Hematopoietic multipotent progenitor cell treated with erythropoietin and hydrocortisone succinate and interleukin-3 and kit ligand, for 4 days (in vitro differentiated cells): ENCODE measurements at places on chromosomes 5 and 9.

GRCh38 chr9:134724912-134725604 is 83.5 kb downstream of the COL5A1 start:
- DNase-seq = no peak

GRCh38 chr5:66959653-66960052 is 236.9 kb downstream of the CD180 start:
- no peak for DNase-seq

DNA sequence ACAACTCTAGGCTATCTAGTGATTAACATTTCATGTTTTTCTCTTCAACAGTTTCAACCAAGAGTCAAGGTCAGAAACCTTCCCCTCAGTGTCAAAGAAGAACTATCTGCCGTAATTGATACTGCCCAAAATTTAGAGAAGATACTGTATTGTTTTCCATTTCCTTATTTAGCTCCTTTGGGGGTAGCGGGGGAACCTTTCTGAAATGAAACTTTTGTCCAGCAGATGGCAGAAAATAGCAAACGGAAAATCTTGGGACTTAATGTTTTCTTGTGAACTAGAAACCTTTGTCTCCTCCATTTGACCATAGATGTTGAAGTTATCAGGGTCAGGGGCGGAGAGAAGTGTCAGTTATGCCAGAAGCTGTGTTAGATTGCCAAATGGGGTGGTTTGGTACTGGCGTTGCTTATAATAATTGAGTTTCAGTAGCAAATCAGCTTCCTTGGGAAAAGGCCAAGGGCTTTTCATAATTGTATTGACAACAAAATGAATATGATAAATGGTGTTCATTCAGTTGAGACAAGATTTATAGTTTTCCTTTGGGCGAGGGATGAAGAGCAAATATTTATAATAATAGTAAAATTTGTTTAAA is 101.7 kb upstream of the TLX3 start:
- peak; percentile 88 for DNase-seq

DNA sequence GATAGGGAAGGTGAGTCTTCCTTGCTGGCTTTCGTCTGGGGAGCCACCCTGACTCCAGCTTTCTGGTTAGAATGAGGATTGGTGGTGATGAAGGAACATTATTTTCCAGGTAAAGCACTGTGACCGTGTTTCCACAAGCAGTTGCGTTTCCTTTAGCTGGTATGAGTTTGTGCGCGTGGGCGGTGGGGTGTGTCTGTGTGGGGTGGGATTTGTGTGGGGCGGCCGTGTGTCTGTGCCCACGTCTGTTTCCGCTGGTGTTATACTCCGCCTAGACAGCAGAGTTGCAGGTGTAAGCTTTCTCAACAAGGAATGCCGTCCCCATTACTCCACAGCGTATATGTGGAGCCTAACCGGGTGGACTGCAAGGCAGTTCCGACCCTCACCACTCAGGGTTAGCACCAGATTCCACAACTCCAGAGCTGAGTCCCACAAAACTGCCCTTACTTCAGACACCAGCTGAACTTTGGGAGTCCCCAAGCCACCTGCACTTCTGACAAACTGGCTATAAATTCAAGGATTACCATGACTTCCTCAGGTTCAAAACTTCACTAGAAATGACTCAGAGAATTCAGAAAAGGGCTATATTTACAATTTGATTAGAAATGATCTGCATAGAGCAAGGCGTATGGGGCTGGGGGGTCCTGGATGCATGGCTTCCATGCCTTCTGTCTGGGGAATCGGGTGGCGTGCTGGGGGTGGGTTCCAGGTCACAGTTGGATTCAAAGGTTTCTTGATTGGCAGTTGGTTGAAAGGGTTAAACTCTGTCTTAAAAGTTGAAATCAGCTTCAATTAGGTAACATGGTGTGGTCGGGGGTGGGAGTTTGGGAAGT is 29.8 kb downstream of the PROP1 start:
- DNase-seq = no peak

GRCh38 chr5:131277447-131277846 is 13.6 kb downstream of the CDC42SE2 start:
- DNase-seq = no peak

DNA sequence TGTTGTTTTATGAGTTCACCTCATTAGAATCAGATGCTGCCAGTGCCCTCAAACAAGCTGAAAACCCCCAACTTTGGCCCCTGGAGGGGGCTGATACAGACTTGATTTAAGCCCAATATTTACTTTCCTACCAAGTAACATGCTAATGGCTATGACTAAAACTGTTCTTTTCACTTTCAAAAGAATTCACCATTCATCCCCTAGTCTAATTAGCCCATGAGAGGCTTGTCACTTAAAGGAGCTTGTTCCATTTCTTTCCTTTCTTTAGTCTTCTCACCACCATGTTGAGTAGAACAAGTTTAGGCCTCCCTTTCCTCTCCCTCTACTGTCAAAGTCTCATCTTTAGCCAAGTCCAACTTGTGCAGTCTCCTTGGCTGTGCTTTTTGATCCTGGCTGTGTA is 50.4 kb downstream of the EPB41L4B start:
- no peak for DNase-seq

GRCh38 chr5:137446615-137447014 is 52.5 kb downstream of the SPOCK1 start:
- no peak for DNase-seq

DNA sequence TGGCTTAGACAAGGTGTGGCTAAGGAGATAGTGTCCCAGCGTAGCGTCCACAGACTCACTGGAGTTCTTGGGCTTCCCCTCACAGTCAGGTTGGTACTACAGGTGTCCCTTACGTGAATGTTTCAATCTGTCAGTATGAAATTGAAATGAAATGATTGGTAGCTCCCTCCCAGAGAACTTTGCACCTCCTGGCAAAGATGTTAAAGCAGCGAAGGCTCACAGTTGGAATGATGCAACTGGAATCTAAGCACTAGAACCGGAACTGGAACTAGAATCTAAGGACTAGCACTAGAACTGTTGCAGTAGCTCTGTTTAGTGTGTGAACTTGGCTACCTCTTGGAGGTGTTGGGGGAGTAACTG is 1.1 kb downstream of the SLC31A1 start:
- no peak for DNase-seq
